Activated CD4-positive, alpha-beta T cell treated with anti-CD3 and anti-CD28 coated beads, Interleukin-2, Interleukin-6, amounts not matched to agents 100 ng/mL and 50 ng/mL, durations not matched to agents 16 hours and 8 hours (primary cell): ENCODE measurements at places on chromosomes 2 and 18.

GRCh38 chr2:47569658-47570475, 166.9 kb downstream of the MSH2 start:
- DNase-seq, result peak; percentile 16

DNA sequence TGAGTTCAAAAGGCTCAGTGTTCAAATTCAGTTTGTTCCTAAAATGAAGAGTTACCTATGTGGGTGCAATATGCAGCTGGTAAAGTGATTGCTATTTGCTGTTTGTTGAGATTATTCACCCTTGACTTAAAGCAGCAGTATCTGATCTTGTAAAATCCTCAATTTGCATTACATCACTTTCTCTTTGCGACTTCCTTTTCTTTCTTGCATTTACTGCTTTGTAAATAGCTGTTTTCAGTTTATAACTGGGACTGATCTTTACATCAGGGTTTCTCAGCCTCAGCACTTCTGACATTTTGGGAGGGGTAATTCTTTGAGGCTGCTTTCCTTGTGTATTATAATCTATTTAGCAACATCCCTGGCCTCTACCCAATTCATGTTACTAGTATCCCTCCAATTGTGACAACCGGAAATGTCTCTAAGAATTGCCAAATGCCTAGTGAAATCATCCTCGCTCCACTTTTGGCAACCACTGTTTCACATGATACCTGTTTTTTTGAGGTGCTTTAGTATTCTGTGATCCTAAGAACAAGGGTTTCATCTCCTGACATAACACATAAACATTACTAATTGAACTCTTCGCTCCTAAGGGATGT, 12.1 kb upstream of the ERCC3 start:
- no peak for DNase-seq

GRCh38 chr2:15733867-15734673, 142.4 kb downstream of the DDX1 start:
- no peak for DNase-seq

- DNase-seq, result no peak
These were observed 916 bp downstream of the TAF4B start for GRCh38 chr18:26227051-26227670.

DNA sequence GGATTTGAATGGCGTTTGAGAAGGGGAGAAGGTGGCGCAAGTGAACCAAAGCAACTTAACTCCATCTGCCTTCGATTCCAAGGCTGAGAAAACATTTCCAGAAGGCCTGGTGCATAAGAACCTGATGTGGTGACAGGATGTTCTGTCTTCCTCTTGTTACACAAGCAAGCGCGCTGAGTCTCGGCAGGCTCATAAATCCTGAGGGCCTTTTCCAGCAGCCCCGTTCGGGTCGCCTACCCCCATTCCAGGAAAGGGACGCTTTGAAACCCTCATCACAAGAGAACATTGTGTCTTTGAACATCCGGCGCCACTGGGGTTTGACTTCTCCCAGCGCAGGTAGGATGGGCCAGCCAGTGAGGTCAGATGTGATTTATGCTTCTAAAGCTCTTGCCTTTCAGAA, 403.5 kb downstream of the SETBP1 start:
- no peak for DNase-seq
